ENCODE measurements at places on chromosomes 5 and 9.

GRCh38 chr5:111810112-111810511, 53.1 kb upstream of the NREP start:
- DNase-seq, result no peak

DNA sequence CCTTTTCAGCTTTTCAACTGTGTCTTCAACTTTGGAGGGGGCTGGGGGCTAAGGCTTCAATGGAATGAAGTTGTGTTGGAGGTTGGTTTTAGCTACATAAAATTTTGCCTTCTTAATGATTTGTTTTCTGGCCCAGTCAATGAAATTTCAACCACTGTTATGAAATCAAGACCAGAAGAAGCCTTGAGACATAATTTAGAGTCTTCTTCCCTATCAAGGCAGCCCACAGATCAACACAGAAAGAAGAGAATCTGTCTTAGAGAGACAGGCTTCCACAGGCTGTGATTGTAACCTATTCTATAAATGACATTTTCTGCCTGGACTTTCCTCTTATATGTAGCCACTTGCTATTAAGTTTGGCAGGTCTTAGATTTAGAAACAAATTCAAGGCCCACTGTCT, 46.5 kb upstream of the ZSWIM6 start:
- DNase-seq, result no peak

DNA sequence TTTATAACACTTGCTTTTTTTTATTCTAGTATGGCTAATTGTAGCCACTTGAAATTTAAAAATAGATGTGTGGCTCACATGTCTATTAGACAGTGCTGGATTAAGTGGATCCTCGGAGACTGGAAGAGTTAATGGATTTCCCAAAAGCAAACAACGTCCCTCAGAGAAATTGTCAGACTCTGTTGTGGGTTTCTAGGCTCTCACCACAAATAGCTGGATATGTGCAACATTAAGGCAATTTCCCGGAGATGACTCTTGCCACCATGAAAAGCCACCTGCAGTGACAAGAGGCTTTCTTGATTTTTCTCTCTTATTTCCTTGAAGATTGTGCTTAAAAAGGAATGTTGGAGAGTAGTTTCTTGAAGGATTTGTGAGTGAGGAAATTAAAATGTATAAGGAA, 43.2 kb downstream of the TMEM167A start:
- no peak for DNase-seq

- no peak for DNase-seq
Measured at GRCh38 chr9:734831-735511, 106.5 kb upstream of the DMRT1 start.

DNA sequence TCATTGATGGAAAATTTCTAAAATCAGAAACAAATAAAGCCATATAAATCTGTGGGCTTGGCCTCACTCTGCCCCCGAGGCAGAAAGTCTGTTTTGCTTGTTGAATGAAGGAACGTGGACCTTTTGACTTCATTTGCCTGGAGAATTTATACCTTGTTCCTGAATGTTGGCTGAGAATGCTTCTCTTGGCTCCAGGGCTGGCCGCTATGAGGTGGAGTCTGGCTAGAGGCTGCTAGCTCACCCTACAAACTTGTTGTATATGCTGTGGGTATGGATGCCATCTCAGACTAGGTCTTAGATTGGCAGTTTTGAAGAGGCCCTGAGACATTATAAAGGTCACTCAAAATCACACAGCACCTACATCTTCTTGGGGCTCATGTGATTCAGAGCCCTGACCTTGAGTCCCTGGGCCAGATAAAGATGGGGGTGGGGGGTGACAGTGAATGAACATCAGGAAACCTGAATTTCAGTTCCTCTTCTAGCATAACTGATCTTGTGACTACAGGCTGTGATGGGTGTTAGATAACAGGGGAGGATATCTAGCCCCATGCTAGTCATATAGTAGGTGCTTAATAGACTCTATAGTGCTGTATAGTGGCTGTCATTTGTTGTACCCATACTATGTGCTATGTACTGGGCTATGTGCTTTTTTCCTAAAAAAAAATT, 2.8 kb downstream of the GM2A start:
- no peak for DNase-seq

Measured in CMK (cell line).